ENCODE measurements at places on chromosomes 2 and 18.

DNA sequence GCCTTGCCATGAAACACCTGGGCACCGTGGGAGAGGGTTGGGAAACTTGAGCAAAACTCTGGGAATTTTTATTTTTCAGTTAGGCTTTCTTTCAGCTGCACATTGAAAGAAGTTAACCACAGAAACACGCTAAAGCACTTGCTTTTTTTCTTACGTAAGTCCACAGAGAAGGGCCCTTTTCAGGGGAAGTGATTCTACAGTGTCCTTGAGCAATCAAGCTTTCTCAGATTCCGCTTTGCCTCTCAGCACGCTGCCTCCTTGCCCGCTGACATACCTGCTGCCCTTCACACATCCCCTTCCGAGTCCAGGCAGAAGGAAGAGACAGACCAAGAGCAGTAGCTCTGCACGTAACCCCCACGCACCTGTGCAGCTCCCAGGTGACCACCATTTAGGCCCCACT, 135.5 kb upstream of the MYT1L start:
- no peak for DNase-seq

DNA sequence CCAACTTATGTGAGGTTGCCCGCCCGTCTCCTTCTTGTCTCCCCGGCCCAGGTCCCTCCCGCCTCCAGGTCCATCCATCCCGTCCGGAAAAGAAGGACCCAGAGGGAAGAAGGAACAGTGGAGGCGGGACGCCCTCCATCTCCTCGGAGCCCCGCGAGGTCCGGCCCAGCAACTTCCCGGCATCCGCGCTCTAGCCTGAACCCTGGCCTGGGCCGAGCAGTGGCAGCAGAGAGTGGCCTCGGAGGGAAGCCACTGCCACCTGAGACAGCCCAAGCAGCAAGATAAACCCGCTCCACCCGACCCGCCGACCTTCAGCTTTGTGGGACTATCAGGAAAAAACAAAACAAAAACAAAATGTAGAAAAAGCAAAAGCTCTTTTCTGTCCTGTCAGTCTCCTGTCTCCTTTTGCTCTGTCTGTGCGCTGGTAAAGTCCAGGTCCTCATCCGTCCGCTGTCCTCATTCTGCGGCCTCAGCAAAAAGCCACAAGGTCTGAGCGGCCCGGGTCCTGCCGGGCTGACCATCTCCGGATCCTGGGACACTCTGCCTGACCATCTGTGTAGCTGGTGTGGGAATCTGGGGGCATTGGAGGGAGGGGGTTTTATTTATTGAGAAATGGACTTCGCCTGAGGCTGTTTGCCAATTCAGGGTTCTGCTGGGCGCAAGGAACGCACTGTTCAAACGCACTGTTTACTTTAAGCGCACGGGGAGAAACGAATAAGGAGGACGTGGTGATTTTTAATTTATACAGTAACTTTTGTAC, 3.1 kb downstream of the DLX1 start:
- DNase-seq = no peak

- no peak for DNase-seq
These were observed 68.0 kb downstream of the FECH start for GRCh38 chr18:57518533-57518932.

GRCh38 chr2:58064086-58064485, 17.5 kb downstream of the VRK2 start:
- no peak for DNase-seq

DNA sequence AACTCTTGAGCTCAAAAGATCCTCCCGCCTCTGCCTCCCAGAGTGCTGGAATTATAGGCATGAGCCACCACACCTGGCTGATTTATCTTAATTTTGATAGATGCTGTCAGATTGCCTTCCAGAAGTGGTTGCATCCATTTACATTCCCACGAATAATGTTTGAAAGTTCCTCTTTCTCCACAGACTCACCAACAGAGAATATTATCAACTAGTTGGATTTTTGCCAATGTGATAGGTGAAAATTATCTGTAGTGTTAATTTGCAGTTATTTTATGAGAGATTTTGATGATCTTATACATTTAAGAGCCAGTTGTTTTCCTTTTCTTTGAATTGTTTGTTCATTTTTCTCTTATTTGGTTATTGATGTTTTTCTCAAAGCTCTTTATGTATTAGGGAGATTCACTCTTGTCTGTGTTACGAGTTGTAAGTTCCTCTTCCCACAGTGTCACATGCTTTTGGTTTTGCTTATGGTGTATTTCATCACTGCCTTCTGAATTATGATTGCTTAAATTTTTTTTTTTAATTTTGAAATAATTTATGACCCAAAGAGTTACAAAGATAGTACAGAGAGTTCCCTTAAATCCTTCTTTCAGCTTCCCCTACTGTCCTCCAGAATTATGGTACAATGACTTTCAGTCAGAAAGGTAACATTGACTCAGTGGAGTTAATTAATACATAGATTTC, 20.7 kb upstream of the NT5DC4 start:
- DNase-seq = no peak

DNA sequence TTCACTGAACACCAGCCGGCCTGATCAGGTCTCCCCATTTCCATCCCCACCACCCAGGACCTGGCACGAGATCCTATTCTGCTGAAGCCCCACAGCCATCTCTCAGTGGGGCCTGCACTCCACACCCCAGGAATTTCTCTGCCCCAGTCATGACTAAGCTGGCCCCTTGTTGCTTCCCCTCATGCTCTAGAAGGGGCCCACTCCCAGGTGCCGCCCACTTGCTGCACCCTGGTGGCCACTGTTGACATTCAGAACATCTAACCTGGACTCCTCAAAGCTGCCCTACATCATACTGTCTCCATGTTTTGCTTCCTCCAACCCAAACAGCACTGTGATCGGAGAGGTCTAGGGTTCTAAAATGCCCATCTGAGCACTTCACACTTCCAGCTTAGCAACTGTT, 90.7 kb upstream of the KLHL29 start:
- DNase-seq = no peak

DNA sequence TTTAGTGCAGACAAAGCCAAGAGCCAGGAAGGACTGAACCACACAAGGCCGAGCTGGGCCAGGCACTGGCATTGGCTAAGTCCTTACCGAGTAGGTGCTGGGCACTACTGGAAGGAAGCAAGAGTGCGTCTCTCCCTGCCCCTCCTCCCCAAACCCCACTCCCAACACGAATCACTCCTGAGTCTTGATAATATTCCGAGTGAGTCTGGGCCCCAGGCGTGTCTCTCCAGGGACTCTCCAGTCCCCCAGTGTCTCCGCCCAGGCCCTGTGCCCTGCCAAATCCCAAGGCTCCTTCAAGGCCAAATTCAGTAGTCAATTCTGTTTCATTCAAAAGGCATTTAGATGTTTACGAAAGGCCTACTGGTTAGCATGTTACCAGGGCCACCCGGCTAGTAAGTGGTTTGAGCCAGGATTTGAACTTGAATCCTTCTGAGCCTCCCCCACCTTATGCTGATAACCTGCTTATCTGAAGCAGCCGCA, 82.8 kb downstream of the GLI2 start:
- DNase-seq = no peak

GRCh38 chr2:236637686-236638569, 68.3 kb downstream of the ACKR3 start:
- DNase-seq = no peak

DNA sequence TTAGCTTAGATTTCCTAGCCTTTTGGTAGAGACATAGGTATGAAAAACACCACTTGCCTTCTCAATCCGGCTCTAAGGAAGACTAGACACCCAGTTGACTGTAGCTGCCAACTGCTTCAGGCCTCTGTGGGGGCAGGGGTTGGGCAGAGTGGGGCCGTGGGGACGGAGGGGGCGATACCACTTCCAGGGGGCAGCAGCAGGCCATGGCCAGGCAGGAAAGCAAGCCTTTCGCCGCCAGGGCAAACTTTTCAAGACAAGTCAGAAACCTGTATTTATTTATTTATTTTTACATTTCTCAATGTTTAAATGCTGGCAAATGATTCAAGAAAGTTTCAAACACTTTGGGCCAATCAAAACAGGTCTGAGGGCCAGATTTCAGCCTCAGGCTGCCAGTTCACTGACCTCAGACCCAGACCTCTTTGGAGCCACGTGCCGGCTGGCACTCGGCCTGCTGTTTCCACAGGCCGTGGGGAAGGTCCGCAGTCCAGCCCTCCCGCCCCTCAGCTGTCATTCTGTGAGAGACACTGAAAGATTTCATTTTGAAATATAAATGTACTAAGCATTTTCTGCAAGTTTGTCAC, 63.8 kb downstream of the MEX3C start:
- DNase-seq = no peak

All from stimulated activated CD4-positive, alpha-beta T cell treated with anti-CD3 and anti-CD28 coated beads, Interleukin-1b, Interleukin-23, amount 100 ng/mL, for 1 hour (primary cell).